ENCODE measurements at places on chromosomes 11 and 22.

- DNase-seq = no peak
- no peaks in the 10 kb centered on the region for H3K4me1 ChIP-seq
- H3K27me3 ChIP-seq = peaks cover 13% of the 10 kb centered on the region
- no peak overlapping the region for H3K4me3 ChIP-seq
- H3K27ac ChIP-seq = no peak overlapping the region
Observed at GRCh38 chr11:8318536-8318935, 54.9 kb upstream of the LMO1 start.

- no peak for DNase-seq
- H3K27me3 ChIP-seq = peaks cover 35% of the 10 kb centered on the region
- H3K4me1 ChIP-seq = peaks cover 25% of the 10 kb centered on the region
- H3K36me3 ChIP-seq = no peaks in the 10 kb centered on the region
- no peak overlapping the region for H3K27ac ChIP-seq
Observed at GRCh38 chr22:43886231-43886630, 5.6 kb downstream of the PNPLA5 start.

DNA sequence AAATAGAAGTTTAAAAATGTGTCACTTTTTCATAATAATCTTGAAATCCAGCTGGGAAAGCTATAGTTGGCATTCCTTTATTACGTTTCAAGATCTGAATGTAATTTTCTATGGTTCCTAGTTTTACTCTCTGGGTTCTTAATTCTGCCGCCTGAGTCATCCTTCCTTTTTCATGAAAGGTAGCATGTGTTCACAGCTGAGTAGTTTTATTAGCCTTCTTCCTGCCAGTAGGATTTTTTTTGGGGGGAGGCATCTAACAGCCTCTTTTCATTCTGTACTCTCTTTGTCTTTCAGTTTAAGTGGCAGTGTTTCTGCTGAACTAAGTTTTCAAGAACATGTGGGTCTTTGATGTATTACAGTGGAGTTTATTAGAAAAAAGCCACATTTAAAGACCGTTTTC, 36.5 kb downstream of the OR2AG2 start:
- peaks cover 67% of the 10 kb centered on the region for H3K4me1 ChIP-seq
- H3K4me3 ChIP-seq = peak overlapping the region; percentile 66
- H3K27me3 ChIP-seq = no peaks in the 10 kb centered on the region
- DNase-seq = no peak

- H3K4me3 ChIP-seq = no peak overlapping the region
- no peak overlapping the region for H3K27ac ChIP-seq
- DNase-seq = no peak
- peaks cover 53% of the 10 kb centered on the region for H3K27me3 ChIP-seq
- no peaks in the 10 kb centered on the region for H3K4me1 ChIP-seq
Observed at GRCh38 chr22:32044913-32045312, 1.9 kb downstream of the SLC5A1 start.

DNA sequence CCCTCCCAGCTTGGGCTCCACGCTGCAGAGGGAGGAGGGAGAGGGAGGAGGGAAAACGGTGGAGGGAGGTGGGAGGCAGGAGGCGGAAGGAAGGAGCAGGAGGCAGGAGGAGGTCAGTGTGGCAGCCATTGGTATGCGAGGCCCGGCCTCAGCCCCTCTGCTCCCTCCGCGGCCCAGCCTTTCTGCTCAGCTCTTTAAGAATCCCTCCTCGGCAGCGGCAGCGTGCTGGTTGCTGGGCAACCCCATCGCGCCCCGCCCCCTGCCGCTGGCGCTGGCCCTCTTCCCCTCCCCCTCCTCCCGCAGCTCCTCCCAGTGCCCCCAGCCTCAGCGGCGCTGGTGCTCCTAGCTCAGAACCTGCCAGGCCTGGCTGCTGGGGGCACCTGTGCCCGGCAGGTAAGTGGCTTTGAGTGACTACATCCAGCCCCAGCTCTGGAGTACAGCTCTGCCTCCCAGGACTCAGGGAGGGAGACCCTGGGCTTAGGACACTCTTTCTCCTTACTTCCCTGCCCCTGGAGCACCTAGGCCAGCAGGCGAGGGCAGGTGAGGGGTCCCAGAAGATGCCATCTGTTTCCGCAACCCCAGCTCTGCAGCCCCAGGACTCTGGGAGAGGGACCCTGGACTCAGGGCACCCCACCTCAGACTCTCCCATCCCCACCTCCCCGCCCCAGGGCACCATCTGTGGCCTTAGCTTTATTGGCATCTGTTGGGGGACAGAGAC, 7.2 kb upstream of the FLRT1 start:
- no peak overlapping the region for H3K27ac ChIP-seq
- no peaks in the 10 kb centered on the region for H3K36me3 ChIP-seq
- H3K27me3 ChIP-seq = peaks cover 6% of the 10 kb centered on the region
- no peak for DNase-seq

- no peaks in the 10 kb centered on the region for H3K4me1 ChIP-seq
- H3K27me3 ChIP-seq = peaks cover 37% of the 10 kb centered on the region
- peaks cover 6% of the 10 kb centered on the region for H3K36me3 ChIP-seq
- H3K27ac ChIP-seq = no peak overlapping the region
- no peak for DNase-seq
- H3K4me3 ChIP-seq = peak overlapping the region; percentile 50
Observed at GRCh38 chr11:16612566-16613261, 125.7 kb upstream of the C11orf58 start.

GRCh38 chr11:24161587-24161986, 335.3 kb upstream of the LUZP2 start:
- H3K36me3 ChIP-seq = no peaks in the 10 kb centered on the region
- H3K27me3 ChIP-seq = no peaks in the 10 kb centered on the region
- H3K4me1 ChIP-seq = no peaks in the 10 kb centered on the region
- no peak for DNase-seq
- H3K4me3 ChIP-seq = no peak overlapping the region

DNA sequence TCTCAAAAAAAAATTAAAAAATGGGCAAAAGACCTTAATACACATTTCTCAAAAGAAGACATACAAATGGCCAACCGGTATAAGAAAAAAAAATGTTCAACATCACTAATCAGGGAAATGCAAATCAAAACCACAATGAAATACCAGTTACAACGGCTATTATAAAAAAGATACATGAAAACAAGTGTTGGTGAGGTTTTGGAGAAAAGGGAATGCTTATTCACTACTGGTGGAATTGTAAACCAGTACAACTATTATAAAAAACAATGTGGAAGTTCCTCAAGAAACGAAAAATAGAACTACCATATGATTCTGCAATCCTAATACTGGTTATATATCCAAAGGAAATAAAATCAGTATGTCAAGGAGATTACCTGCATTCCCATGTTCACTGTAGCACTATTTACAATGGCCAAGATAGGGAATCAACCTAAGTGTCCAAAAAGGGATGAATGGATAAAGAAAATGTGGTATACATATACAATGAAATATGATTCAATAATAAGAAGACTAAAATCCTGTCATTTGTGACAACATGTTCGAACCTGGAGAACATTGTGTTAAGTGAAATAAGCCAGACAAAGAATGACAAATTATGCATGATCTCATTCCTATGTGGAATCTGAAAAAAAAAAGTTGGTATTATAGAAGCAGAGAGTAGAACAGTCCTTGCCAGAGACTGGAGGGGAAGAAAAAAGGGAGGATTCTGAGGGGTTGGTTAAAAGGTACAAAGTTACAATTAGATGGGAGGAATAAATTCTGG, 256.9 kb upstream of the PITPNB start:
- no peak overlapping the region for H3K27ac ChIP-seq
- no peaks in the 10 kb centered on the region for H3K4me1 ChIP-seq
- H3K4me3 ChIP-seq = no peak overlapping the region
- H3K36me3 ChIP-seq = no peaks in the 10 kb centered on the region
- H3K27me3 ChIP-seq = peaks cover 31% of the 10 kb centered on the region

Measured in natural killer cell treated with Interleukin-12 subunit alpha and Interleukin-12 subunit beta and Interleukin-15 and Interleukin-18, amount 100 ng/mL, for 72 hours (primary cell).